Activated CD4-positive, alpha-beta T cell treated with anti-CD3 and anti-CD28 coated beads, Interleukin-2, amount 50 U/mL, for 1 hour (primary cell): ENCODE measurements at places on chromosomes 13 and 19.

DNA sequence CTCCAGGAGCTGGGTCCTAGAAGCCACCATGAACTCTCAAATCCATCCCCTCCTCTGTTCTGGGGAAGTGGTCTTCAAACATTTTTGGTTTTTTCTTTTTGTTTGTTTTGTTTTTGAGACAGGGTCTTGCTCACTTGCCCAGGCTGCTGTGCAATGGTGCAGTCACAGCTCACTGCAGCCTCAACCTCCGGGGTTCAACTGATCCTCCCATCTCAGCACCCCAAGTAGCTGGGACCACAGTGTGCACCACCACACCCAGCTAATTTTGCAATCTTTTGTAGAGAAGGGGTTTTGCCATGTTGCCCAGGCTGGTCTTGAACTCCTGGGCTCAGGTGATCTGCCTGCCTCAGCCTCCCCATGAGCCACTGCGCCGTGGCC lies 7.0 kb downstream of the BLVRB start:
- DNase-seq, result no peak

- DNase-seq, result no peak
Observed at GRCh38 chr19:51742789-51743188, 8.9 kb downstream of the FPR1 start.

- DNase-seq, result no peak
Observed at GRCh38 chr13:35143123-35143522, 201.1 kb downstream of the NBEA start.

GRCh38 chr19:6039566-6040225 lies 61.8 kb upstream of the RANBP3 start:
- DNase-seq, result no peak

DNA sequence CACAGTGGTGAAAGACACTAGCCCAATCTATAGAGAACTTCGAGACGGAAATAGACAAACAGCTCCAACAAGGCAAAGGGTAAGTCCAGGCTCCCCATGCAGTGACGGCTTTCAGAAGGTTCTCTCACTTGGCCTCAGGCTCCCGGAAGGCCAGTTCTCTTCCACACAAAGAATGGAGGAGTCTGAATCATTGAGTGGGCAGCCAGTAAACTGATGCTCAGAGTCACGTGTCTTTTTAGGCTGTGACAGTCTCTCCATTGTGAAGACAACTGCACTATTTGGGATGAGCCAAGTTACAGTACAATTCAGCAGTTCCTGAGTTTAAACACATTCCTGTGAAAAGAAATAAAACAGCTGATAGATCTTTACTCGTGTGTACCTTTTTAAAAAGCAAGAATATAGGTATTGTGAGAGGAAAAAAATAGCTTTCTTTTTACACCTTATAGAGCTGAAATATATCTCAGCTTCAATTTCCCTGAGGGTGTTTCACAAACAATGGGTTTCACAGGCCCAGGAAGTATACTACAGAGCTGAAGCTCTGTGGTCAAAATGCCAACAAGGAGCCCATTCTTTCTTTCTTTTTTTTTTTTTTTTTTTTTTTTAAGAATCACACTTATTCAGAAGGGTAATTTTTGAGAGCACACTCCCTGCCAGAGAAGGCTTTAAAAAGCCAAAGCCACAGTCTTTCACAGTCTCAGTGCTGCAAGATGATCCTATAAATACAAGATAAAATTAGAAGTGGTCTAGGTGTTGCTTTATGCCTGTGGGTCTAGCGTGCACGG lies 135.1 kb downstream of the FREM2 start:
- no peak for DNase-seq

DNA sequence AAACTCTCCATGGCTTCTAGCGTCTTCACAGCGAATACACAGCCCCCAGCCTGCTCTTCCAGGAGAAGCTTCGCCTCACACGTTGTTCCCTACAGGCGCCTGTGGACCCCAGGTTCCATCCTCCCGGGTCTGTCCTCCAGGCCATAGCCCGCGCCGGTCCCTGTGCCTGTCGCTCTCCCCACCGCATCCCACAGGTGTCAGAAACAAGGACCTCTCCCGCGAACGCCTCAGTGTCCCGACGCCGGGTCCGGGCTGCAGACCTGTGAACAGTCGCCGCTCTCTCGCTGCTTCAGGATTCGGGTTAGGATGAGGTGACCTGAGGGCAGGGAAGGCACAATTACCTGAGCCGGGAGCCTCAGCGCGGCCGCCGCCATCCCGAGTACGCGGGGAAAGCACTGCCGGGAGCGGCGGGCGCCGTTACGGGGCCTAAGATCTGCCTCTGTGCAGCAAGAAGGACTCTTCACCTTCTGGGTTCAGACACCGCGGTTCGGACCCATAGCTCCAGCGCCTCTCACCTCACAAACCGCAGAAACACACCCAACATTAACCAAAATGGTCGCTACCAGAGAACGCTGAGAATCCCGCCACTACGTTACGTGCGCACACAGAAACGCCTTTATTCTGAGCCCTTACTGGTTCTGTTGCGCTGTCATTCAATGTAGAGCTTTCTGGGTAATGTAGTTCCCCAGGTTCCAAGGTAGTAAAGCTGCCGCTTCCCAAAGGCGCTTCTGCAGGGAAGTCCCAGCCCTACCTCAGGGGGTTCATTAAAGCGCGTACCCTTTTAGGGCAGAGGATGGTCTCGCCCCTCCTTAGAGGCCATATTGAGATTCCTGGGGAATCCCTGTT lies at the start of gene ZNF418:
Gene ZNF418 (minus strand): TSS at position 583 of the 846 bp plus-strand sequence. CDS start 1,580 bp downstream, outside the sequence.
- peak; percentile 31 for DNase-seq
